ENCODE measurements at places on chromosomes 1 and 21.
A peak's percentile ranks its signal among the peaks of the same experiment; 100 is the strongest.

DNA sequence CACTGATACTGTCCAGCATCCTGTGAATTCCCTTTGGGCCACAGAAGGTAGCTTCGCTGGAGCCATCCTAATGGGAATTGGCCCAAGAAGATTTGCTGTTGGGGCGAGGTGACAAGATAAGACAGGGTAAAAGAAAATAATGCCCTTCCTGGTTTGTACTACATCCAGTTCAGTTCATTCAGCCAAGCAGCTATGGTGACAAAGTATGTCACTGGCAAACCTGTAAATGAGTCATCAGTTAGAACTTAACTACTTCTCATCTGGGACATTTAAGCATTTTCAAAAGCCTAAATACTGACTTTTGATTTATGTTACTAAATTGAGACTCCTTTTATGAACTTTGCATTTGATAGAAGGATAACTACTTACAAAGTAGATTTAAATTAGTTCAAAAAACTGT lies 54.2 kb downstream of the WDR64 start:
- no peak for DNase-seq

DNA sequence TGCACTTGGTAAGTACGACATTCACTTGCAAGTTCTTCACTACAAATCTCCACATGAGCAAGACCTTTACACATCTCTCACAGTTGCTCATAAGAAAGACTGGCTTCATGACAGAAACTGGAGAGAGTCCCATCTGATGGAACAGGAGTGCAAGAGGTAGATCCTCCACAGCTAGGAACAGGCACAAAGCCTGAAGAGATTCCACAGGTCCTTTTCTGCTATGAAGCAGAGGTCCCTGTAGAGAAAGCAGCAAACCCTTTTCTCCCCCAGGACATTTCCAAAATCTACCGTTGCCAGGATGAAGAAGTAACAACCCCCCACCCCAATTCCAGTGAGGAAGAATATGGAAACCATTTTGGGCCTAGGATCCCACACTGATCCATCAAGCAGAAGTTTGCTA lies 47.3 kb downstream of the EIF4G3 start:
- no peak for DNase-seq

GRCh38 chr1:2458687-2459086 lies 17.4 kb upstream of the PLCH2 start:
- DNase-seq = no peak

DNA sequence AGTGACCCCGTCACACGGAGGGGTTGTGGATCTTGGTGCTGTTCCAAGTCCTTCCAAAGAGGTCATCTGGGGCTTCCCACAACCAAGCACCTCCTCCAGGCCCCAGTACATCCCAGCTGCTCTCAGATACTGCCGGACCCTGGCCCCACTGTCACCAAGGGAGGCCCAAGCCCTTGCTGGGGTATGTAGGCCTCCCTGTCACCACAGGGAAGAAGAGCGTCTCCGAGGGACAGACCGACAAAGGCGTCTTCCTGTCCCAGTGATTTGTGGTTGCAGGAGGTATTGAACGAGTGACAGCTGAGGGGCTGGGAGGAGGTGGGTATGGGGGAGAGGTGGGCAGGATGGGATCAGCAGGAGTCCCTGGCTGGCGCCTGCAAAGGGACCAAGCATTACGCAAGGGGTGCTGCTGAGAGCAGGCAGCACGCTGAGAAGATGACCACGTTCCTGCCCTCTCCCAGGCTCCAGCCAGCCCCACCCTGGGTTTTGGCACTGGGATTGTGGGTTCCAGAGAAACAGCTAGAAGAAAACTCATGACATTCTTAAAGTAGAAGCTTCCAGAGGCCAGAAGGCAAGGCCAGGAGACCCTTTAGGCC lies 29.7 kb downstream of the LRP8 start:
- DNase-seq = no peak

DNA sequence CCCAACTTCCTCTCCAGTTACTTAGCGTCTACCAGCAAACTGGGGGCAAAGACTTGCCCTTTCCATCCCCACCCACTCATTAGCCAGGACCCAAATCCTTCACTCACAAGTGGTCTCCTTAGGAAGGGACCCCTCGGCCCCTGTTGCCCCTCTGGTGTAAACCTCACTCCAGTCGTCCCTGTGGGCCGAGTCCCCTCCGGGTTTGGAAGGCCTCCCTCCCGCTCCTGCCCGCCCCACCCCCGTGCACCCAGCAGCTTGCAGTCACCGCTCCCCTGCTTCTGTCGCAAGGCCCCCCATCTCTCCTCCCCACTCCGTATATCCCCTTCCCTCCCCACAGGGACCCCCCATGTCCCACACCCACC lies 1.2 kb downstream of the EFHD2 start:
- DNase-seq = no peak

GRCh38 chr1:18798533-18798932 lies 60.9 kb downstream of the TAS1R2 start:
- no peak for DNase-seq

DNA sequence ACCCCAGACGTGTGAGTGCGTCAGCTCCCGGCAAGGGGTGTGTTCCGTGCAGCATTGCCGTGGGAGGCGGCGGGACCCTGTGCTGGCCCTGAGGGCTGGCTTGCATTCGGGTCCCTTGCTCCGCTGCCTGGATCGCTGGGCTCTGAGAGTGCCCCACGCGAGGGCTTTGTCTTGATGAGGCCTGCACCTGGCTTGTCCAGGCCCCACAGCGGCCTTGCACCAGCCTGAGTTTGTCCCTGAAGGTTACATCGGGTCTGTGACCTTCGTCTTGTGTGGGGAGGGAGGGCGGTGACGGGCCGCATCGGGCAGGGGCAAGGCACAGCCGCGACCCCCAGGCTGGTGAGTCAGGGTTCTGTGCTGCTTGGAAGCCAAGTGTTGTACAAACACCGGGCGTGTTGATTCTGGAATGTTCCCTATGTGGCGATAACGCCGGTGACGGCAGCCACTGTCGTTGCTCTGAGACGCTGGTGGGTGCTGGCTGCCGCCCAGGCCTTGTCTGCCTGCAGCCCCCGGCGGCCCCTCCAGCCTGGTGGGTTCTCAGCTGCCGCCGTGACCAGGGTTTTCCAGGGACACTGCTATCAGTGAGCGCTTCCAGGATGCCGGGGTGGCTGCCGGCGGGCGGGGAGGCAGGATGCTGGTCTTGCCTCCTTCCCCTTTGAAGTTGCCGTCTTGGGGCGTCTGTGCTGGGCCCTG lies 42.9 kb downstream of the SLX9 start:
- no peak for DNase-seq

- no peak for DNase-seq
Observed at GRCh38 chr21:34113842-34114241, 40.5 kb downstream of the MRPS6 start.

GRCh38 chr1:42684139-42684538 lies 1.9 kb downstream of the YBX1 start:
- no peak for DNase-seq

DNA sequence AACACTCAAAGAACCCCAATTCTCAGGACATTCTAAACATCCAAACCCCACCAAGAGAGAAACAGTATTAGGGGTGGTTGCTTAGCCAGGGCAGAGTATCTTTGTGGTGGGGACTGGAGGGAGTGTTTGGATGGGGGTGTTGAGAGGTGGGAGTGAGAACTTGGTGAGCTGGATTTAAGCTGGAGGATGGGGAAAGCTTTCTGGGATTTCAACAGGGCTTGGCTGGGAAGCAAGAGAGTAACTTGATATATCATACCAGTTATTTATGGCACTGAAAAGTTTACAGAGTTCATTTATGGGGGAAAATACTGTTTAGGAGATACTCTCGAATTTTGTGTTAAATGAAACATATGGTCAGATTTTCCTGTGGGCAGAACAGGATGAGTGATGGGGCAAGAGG lies 6.8 kb upstream of the CNIH3 start:
- no peak for DNase-seq

DNA sequence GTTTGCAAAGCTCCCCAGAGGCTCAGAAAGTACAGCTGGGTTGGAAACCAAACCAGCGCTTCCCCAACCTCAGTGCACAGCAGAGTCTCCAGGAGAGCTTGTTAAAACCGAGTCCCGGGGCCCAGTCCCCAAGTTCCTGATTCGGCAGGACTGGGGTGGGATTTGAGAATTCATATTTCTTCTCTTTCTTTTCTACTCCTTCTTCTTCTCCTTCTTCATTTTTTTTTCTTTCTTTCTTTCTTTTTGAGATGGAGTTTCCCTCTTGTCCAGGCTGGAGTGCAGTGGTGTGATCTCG lies 136.8 kb downstream of the PGBD5 start:
- DNase-seq = no peak

GRCh38 chr1:59514061-59514909 lies 217.4 kb downstream of the FGGY start:
- DNase-seq = no peak

DNA sequence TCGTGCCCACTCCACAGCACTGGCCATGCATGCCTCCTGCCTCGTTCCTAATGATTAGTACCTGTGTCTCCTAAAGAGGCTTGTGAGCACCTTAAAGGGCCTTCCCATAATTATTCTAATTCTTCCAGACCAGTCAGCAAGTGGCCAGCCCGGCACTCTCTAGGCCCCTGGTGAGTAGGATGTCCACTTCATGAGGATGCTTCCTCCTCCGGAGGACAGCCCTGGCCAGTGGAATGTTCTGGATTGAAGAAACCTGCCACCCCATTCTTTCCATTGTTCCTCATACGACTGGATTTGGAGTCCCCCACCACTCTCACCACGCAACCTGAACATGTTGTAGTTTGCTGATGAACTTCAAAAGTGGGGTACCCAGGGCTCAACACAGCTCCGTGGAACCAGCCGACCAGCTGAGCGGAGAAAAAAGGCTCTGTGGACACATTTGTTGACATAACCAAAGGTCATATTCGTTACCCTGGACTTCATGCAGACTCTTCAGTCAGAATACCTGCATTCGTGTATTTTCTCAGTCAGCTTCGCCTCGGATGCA lies 46.7 kb upstream of the LBR start:
- DNase-seq = no peak

- DNase-seq = no peak
Observed at GRCh38 chr1:224114787-224115175, 870 bp downstream of the FBXO28 start.

- DNase-seq = no peak
Observed at GRCh38 chr1:18880585-18880984, 21.1 kb upstream of the TAS1R2 start.

DNA sequence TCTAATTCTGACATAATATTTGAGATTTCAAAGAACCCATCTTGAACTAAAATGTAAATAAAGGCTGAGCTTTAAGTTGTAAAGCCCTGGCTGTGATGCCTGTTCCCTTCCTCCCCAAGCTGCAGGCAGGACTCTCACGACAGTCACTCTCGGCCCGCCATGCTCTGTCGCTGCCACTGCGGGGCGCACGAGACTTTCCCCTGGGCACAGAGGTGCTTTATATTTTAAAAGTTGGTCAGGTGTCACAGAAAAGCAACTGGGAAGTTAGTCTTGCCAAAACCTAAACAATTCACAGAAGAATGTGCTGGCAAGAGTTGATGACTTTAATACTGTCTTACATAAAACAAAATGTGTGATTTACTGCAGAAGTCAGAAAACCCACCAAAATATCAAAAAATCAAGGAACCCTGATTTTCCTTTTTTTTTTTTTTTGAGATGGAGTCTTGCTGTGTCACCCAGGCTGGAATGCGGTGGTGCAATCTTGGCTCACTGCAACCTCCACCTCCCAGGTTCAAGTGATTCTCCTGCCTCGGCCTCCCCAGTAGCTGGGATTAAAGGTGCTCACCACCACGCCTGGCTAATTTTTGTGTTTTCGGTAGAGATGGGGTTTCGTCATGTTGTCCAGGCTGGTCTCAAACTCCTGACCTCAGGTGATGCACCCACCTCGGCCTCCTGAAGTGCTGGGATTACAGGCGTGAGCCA lies 10.7 kb downstream of the LRRC47 start:
- DNase-seq = peak; percentile 73

DNA sequence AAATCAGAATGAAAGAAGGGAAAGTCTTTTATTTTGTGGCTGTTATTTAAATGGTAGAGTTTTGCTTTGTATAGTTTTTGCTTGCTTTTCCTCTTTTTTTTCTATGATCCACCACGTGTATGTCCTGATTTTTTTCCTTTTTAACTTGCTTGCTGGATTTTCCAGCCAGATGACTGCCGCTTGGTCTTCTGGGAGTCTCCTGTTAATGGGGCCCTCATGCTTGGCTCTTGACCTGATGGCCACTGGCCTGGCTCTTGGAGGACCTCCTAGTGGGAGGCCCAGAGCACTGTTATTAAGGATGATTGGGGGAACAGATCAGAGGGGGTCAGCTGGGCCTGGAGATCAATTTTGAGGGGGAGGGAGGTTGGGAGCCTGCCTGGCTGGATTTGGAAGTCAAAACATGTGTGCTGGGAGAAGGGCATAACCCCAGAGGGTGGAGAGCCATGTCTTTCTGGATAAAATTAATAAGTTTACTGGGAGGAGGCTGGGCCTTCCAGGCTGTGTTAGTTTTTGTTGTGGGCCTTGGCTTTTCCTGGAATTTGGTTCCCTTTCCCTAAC lies 1.2 kb downstream of the FGGY start:
- DNase-seq = no peak

DNA sequence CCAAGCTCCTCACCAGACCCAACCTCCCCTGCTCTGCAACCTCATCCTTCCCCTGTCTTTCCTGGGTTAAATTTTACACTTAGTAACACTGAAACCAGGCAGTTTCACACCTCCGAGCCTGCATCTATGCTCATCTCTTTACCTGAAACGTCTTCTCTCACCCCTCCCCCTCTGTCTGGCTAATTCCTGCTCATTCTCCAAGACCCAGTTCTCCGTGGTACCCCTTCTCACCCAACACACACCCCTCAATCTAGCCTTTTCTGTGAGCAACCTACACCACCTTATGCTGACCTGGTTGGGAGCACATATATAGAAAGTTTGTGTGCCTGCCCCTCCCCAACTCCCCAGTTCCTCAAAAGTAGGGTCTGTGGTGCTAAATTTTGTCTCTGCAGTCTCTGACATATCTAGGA lies 3.7 kb upstream of the KIAA1614 start:
- DNase-seq = no peak

DNA sequence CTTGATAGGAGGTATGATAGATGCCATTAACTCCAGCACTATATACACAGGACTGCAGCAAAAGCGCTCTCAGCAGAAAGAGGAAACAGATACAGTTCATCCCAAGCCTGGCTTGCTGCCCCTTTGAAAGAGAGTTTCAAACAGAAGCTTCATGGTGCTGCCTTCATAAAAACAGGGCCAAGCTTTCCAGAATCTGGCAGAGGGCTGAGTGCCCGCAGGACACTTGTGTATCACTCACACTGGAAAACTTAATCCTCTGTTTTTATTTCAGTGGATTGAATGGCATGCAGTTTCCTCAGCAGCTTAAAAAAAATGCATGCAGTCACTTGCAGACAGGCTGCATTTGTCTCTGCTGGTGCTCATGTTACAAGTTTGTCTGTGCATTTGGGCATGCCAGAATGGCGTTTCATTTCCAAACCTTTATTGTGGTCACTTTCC lies 40.4 kb downstream of the KCNJ15 start:
- DNase-seq = no peak

- DNase-seq = no peak
Observed at GRCh38 chr1:221239792-221240191, 360.5 kb downstream of the HLX start.

DNA sequence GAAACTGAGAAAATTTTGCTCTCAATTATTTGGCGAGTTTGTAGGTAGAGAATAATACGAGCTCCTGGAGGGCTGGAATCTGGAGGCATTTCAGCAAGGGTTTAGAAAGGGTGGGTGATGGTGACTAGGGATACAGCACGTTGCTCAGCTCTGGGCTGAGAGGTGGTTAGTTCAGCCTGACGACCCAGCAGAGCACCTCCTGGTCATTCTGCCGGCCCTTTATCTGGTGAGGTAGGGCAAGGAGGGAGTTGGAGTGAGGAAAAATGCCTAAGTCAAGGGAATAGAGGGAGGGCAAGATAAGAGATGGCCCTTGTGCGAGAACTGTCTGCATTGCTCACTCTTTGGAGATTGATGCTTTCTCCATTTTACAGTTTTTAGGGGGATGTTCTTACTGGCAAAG lies 19.1 kb downstream of the GALNT2 start:
- peak; percentile 28 for DNase-seq

GRCh38 chr21:41605934-41606285 lies 98.0 kb upstream of the TMPRSS2 start:
- no peak for DNase-seq
